ENCODE measurements at places on chromosomes 2 and 18.

DNA sequence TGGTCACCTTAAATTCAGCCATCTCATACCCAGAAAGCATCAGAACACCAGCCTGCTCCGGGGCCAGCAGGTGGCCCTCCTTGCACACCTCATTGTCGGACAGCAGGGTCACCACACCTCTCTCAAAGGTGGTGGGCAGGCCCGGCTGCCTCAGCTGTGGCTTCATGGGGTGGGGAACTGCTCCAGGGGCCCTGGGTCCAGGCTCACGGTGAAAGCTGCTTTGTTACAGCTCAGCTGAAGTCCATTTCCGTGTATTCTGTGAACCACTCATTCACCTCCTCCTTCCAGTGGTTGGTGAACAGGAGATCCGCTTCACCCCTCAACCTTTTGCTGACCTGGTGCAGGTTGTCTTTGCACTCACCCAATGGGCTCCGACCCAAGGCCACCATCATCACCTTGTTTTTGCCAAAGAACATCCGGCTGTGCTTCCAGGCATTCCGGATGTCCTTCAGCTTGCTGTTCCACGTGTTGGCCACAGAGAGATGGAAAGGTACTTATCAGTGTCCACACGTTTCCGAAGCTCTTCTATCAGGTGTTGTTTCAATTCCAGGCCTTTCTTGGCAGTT lies 78.6 kb upstream of the LDLRAD4 start:
- DNase-seq = no peak

DNA sequence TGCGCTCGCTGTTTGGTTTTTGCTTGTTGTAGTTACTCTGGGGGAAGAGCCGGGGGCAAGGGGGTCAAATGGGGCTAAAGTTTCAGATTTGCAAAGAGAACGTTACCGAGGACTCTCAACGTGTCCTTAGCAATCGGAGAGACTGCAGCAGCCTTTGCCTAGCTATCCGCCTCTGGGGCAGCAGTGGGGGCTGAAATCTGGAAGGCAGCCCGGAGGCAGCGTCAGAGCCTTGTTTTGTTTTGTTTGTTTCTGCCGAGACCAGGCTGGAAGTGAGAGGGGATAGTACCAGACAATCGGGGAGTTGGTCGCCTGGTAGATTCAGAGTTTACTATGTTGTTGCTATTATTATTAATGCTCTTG lies 1.2 kb downstream of the CDH20 start:
- no peak for DNase-seq

DNA sequence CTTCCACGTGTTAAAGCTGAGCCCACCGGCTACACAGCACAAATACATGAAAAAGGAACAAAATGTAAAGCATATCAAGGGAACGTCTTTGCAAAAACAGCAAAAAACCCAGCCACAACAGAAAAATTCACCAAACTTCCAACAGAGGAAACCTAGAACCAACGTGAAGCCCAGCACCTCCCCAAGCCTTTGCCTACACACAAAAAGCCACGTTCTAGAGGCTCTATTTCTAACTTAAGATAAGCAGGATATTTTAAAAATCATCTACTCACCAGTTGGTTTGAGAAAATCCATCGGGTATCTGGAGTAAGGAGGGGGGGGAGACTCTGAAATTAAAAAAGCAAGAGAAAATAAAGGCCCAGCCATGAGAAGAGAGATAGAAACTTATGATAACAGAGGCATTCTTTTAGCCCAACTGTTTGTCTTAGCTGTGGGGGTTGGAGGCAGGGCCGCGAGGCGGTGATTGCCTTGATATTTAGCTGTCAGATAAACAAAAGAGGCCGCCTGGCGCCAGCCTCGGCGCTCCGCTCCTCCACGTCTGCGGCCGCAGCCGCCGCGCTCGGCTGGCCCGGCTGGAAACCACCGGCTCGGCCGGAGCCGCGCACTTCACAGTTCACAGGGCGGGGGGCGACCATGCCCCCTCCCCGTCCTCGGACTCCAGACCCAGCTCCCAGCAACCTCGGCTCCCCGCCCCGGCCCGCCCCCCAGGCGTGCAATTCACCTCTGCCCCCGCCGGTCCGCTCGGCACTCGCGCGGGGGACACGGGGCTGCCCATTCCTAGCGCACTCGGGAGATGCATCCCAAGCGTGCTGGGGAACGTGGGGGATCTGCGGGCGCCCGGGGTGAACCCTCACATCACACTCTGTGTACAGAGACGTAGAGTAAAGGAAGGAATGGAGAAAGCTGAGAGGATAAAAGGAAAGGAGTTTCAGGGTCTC lies 2.4 kb downstream of the SMAD7 start:
- peak; percentile 69 for DNase-seq

GRCh38 chr2:7119132-7119835 lies 202.1 kb downstream of the RNF144A start:
- no peak for DNase-seq

- DNase-seq = no peak
Observed at GRCh38 chr2:53865264-53865663, 5.5 kb upstream of the GPR75 start.

GRCh38 chr18:2898186-2898640 lies 51.4 kb downstream of the EMILIN2 start:
- no peak for DNase-seq

GRCh38 chr2:219459460-219460311 lies 25.0 kb downstream of the SPEG start:
- DNase-seq = peak; percentile 69

DNA sequence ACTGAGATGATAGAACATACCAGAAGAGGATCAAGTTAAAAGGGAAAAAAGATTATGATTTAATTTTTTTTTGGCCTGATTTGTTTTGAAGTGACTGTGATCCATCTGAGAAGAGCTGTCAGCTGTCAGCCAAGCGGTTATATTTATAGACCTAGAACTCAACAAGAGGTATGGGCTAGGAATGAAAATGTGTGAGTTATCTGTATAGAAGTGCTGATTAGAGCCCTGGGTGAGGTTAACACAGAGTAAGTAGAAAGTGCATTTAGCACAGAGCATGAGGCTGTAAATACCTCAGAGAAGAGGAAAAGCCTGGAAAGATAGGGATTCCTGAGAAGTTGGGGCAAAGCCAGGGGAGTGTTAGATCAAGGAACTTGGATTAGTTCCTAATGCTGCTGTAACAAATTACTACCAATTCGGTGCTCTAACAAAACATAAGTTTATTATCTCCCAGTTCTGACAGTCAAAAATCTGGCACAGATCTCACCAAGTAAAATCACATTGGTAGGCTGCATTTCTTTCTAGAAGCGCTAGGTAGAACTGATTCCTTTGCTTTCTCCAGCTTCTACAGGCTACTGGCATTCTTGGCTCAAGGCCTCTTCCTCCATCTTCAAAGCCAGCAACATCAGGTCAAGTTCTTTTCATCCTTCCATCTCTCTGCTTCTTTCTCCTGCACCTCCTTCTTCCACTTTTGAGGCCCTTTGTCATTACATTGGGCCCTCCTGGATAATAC lies 197.4 kb upstream of the SPHKAP start:
- DNase-seq = no peak

- peak; percentile 58 for DNase-seq
Observed at GRCh38 chr2:32553829-32554432, 73.9 kb upstream of the TTC27 start.

GRCh38 chr18:48806551-48807261 lies 144.1 kb downstream of the SMAD7 start:
- DNase-seq = no peak

DNA sequence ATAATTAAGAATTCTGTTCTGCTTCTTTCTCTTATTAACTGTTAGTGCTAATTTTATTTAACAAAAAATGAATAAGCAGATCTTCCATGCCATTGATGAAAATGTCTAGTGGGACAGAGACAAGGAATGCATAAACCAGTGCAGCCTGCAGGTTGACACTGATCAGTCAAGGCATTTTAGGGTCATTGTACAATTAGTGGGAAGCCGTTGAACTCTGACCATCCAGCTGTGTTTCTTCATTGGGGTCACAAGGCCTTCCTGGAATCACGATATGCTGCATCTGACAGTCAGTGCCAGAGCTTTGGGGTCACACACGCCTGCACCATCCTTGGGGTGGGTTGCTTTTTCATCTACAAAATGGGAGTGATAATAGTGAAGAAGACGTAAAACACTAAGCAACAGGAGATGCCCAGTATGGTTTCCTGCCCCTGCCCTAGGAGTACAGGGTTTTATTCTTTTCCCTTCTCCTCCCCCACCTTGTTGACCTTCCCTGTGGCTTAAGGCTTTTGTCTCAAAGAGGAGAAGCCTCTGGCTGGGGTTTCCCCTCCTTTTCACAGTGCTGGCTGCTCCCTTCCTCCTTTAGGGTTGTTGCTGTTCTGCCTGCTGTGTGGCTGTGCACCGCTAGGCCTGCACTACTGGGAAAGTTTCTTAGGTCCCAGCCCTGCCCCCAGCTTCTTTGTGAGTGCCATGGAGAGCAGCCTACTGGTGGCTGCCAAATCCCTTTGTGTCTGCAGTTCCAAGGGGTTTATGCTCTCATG lies 245.6 kb downstream of the TPGS2 start:
- DNase-seq = no peak

- no peak for DNase-seq
Observed at GRCh38 chr2:171847627-171848026, 46.4 kb downstream of the SLC25A12 start.
